Forelimb muscle (tissue), 1 donor: ENCODE measurements at places on chromosomes 16 and 17. TPM values are rescaled to one million over a fixed set of nuclear protein-coding genes. Genes with fewer than 3 reads are reported as not detected.

DNA sequence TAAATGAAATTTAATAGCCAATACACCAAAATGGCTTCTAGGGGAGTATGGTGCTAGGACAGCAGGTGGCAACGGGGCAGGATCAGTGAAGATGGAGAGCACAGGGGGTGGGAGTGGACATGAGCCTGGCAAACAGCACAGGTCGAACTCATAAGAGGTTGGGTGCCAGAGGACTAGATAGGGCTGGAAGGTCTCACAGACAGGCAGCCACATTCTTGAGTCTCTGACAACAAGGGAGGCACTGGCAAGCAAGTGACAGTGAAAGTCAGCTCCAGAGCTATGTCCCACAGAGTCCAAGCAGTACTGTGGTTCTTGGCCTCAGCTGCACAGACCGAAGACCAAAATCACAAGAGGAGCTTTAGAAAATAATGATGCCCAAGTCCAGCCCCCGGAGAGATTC lies 61.2 kb downstream of the USP31 start:
- no peak for DNase-seq

Gene RNU2-1
- polyA plus RNA-seq: not detected

Gene NHLRC4
- 0.99 TPM for polyA plus RNA-seq

- no peak for DNase-seq
Observed at GRCh38 chr17:39981766-39982375, 1.3 kb downstream of the PSMD3 start.

DNA sequence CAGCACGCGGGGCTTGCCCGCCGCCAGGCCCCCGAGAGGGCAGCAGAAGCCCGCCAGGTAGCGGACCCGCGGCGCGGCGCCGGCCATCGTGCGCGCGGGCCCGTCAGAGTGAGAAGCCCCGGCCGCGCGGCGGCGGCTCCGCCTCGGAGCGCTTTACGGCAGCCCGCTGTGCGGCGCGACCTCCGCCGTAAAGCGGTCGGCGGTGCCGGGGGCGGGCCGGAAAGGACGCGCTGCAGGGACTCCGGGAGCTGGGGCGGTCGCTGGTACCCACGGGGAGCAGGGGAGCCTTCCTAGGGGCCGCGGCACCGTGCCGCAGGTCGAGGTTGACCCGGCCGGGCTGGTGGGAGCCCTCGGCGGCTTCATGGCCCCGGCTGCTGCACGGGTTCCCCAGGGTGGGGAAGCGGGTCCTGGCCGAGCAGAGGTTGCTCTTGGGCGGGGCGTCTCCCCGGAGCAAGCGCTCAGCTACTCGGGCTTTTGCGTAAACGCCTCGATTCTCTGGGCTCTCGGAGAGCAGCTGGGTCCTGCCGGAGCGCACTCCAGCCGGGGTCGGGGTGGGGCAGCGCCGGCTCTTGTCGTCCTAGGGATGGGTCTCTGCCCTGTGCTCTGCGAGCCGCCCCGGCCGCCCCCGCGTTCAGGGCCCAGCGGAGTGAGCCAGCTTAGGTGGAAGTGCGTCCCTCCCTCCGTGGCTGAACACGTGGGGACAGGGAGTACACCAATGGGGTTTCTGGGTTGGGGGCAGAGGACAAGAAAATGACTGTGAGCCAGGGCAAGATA lies at the start of gene FAAP100:
Gene FAAP100, minus strand, starts transcription at position 110 of the 774 bp plus-strand sequence. Its CDS starts 23 bp downstream, at position 87.
- DNase-seq: peak; percentile 47

Gene MGAT5B
- polyA plus RNA-seq: 0.38 TPM

DNA sequence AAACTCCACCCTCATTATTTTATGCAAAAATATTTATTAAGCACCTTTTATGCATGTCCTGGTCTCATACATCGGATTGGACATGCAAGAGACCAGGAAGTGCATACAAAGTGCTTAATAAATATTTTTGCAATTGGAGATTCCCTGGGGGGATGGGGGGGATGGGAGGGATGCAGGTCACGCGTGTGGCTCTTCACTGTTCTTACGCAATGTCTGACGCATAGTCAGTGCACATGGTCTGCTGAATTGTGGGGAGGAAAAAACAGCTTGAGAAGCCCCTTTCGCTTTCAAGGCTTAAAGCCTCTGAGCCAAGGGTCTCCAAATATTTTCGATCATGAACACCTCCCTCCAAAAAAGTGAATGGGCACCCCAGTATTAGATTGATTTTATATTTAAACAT lies 96.7 kb upstream of the XYLT1 start:
- no peak for DNase-seq

Gene SLC5A11
- polyA plus RNA-seq: 0.13 TPM

Gene TIMP2
- 164 TPM for polyA plus RNA-seq

DNA sequence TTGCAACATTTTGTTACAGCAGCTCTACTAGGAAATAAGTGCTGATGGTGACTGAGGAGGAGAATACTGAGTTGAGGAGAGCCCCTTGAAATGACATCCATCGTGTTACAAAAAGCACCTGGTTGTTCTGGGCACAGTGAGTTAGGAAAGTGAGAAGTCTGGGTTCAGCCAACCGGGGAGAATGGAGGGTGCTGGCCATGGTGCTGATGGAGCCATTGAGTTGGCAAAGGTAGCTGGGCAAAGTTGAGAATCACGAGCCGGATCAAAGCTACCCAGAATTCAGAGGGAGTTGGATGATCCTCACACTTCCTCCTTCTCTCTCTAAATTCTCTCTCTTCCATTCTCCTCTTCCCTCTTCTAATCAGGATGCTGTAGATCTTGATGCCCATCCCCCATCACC lies 35.0 kb upstream of the ASIC2 start:
- DNase-seq: no peak

DNA sequence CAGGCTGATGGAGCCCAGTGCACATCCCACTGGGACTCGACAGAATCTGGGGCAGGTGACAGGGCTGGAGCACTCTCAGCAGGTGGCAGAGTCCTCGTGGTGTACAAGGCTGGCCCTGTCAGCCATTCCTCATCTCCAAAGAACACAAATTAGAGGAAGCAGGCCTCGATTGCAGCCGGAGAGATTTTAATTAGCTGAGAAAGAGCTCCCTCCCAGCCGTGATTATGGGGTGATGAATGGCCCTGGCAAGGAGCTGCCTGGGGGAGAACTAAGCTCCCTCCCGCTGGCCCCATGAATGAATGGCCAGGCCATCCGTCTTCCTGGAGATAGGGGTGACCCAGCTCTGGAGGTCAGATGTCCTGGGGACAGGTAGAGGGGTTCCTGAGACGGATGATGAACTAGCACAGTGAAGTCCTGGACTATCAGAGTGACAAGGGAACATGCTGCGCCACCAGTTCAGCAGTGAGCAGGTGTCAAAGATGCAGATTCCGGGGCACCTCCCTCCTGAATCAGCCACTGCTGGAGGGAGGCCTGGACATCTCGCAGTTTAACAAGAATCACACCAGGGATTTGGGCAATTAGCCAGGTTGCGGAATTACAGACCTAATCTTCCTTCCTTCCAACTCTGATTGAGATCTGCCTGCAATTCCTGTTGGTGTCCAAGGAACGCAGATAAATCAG lies 35.5 kb downstream of the PIMREG start:
- DNase-seq: no peak

Gene PTGES3L
- polyA plus RNA-seq: 88.8 TPM

GRCh38 chr16:6656760-6657159 lies 675.9 kb upstream of the RBFOX1 start:
- DNase-seq: no peak

Gene CALB2
- 0.33 TPM for polyA plus RNA-seq

DNA sequence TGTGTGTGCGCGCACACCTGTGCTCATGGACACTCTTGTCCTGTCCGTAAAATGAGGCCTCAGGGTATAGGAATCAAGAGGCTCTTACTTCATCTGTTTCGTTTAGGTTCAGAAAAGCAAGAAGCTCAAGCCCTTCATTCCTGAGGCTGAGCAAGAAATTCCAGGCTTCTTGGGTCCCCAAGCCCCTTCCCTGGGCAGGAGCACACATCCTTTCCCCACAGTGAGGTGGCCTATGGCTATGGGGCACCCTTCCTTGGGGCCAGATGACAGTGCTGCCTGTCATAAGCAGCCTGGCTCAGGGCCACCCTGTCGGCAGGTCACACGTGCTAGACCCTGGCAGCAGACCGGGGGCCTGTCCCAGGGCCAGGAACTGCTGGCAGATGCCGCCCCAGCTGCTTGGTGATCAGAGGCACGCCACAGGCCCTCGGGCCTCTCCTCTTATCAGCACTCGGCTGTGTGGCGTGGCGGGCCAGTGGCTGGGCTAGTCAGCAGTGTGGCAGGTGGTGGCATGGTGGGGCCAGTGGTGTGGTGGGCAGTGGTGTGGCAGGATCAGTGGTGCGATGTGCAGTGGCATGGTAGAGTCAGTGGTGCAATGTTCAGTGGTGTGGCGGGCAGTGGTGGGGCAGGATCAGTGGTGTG lies 50.2 kb downstream of the NKD1 start:
- DNase-seq: no peak

Gene NECAB2
- polyA plus RNA-seq: 0.66 TPM

Gene RAB37
- 0.90 TPM for polyA plus RNA-seq

DNA sequence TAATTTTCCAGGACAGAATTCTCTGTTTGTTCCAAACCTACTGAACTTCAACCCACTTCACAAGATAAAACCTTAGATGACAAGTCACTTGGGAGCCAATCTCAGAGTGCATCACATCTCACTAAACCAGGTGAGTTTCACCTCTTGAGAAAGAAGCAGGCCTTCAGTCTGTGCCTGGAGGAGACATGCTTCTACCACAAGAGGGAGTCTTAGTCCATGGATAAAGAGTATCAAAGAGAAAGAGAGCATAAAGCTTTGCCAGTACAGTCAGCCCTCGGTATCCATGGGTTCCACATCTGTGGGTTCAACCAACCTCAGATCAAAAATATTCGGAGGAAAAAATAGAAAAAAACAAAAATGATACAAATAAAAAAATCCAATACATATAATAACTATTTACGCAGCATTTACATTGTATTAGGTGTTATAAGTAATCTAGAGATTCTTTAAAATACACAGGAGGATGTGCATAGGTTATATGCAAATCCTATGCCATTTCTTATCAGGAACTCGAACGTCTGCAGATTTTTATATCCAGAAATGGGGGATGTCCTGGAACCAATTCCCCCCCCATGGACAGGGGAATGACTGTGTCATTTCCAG lies 37.7 kb downstream of the DUSP14 start:
- peak; percentile 32 for DNase-seq

Gene TUFM
- 145 TPM for polyA plus RNA-seq

Gene FOXN1
- polyA plus RNA-seq: not detected

GRCh38 chr17:2384439-2385127 lies 16.3 kb downstream of the MNT start:
- no peak for DNase-seq

Gene CMTM1
- 7.3 TPM for polyA plus RNA-seq
